ENCODE measurements at places on chromosomes 16 and 17.

- no peak for DNase-seq
Observed at GRCh38 chr16:89720551-89720812, 216 bp downstream of the VPS9D1 start.

- no peak for DNase-seq
Observed at GRCh38 chr17:13355054-13355453, 246.7 kb downstream of the HS3ST3A1 start.

DNA sequence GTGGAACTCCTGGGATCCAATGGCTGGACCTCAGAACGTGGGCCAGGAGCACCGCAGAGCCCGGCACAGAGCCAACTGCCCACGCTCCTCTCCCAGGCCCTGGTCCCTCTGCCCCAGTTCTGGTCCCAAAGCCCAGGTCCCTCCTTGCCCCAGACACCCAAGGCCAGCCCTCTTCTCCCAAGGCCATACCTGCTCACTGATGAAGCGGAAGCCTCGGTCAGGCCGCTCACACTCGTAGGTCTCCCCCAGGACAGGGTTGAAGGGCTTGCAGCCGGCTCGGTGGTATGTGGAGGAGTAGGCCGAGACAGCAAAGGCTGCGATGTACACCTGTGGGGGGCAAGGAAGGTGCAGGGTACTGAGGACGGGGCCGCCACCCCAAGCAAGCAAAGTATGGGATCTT is 8.5 kb downstream of the OSBPL7 start:
- no peak for DNase-seq

GRCh38 chr17:60383379-60383778 is 8.6 kb downstream of the USP32 start:
- DNase-seq, result no peak

DNA sequence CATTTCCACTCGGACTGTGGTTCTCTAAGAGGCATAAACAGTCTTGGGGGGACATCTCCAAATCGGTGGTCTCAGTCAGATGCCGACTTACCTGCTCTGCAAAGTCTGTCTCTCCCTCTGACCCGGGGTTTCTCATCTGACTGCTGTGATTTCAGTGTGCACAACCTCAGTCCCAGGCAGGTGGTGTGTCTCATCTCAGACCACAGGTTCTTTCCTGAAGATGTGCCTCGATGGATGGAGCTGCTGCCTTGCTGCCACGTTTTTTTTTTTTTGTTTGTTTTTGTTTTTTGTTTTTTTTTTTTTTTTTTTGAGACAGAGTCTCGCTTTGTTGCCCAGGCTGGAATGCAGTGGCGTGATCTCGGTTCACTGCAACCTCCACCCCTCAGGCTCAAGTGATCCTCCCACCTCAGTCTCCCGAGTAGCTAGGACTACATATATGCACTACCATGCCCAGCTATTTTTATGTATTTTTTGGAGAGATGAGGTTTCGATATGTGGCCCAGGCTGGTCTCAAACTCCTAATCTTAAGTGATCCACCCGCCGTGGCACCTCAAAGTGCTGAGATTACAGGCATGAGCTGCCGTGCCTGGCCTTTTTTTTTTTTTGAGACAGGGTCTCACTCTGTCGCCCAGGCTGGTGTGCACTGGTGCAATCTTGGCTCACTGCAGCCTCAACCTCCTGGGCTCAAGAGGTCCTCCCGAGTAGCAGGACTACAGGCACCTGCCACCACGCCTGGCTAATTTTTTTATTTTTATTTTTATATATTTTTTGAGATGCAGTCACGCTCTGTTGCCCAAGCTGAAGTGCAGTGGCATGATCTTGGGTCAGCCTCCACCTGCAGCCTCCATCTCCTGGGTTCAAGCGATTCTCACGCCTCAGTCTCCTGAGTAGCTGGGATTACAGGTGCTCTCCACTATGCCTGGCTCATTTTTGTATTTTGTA is 15.4 kb downstream of the SPIRE2 start:
- no peak for DNase-seq

- no peak for DNase-seq
Observed at GRCh38 chr17:41177727-41178271, at the start of gene KRTAP4-2. Gene KRTAP4-2 (minus strand): TSS chr17:41178221. CDS start chr17:41178164, 57 bp downstream.

All from cortex of kidney (tissue), 1 donor.